Neuronal stem cell (in vitro differentiated cells): ENCODE measurements at places on chromosomes 5 and 9.

- H3K4me1 ChIP-seq = no peaks in the 10 kb centered on the region
- H3K27ac ChIP-seq = no peak overlapping the region
- H3K27me3 ChIP-seq = no peaks in the 10 kb centered on the region
- H3K4me3 ChIP-seq = no peak overlapping the region
- H3K36me3 ChIP-seq = no peaks in the 10 kb centered on the region
- DNase-seq = no peak
Measured at GRCh38 chr5:145658435-145658834, 176.7 kb downstream of the PRELID2 start.

- H3K27ac ChIP-seq = no peak overlapping the region
- no peak for DNase-seq
- no peaks in the 10 kb centered on the region for H3K27me3 ChIP-seq
- no peak overlapping the region for H3K4me3 ChIP-seq
- no peaks in the 10 kb centered on the region for H3K4me1 ChIP-seq
- no peaks in the 10 kb centered on the region for H3K36me3 ChIP-seq
Measured at GRCh38 chr9:82436475-82436874, 447.9 kb downstream of the SPATA31D1 start.

DNA sequence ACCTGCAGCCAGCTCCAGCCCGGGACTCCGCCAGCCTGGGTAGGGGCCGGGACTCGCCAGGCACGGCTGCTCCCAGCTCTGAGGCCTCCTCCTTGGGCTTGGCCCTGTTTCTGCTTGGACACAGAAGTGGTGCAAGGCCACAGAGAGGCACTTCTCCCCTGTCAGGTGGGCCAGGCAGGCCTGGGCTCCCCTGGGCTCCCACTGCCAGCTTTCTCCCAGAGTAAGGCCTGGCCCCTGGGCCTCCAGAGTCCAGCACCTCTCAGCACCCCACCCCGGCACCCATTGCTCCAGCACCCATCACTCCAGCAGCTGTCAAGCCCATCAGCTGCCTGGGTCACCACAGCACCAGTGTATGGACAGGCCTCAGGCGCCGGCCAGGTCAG is 71.1 kb upstream of the LRRTM2 start:
- H3K4me1 ChIP-seq = peaks cover 32% of the 10 kb centered on the region
- H3K27me3 ChIP-seq = no peaks in the 10 kb centered on the region
- no peak overlapping the region for H3K4me3 ChIP-seq
- no peak for DNase-seq
- H3K27ac ChIP-seq = no peak overlapping the region
- peaks cover 17% of the 10 kb centered on the region for H3K36me3 ChIP-seq

GRCh38 chr5:68839019-68839552 is 254.7 kb upstream of the SLC30A5 start:
- no peaks in the 10 kb centered on the region for H3K27me3 ChIP-seq
- no peaks in the 10 kb centered on the region for H3K4me1 ChIP-seq
- no peak for DNase-seq

- H3K27me3 ChIP-seq = no peaks in the 10 kb centered on the region
- no peaks in the 10 kb centered on the region for H3K36me3 ChIP-seq
- no peak overlapping the region for H3K4me3 ChIP-seq
- H3K4me1 ChIP-seq = peaks cover 5% of the 10 kb centered on the region
- no peak for DNase-seq
- H3K27ac ChIP-seq = no peak overlapping the region
Measured at GRCh38 chr9:108083796-108084352, 594.3 kb upstream of the KLF4 start.

DNA sequence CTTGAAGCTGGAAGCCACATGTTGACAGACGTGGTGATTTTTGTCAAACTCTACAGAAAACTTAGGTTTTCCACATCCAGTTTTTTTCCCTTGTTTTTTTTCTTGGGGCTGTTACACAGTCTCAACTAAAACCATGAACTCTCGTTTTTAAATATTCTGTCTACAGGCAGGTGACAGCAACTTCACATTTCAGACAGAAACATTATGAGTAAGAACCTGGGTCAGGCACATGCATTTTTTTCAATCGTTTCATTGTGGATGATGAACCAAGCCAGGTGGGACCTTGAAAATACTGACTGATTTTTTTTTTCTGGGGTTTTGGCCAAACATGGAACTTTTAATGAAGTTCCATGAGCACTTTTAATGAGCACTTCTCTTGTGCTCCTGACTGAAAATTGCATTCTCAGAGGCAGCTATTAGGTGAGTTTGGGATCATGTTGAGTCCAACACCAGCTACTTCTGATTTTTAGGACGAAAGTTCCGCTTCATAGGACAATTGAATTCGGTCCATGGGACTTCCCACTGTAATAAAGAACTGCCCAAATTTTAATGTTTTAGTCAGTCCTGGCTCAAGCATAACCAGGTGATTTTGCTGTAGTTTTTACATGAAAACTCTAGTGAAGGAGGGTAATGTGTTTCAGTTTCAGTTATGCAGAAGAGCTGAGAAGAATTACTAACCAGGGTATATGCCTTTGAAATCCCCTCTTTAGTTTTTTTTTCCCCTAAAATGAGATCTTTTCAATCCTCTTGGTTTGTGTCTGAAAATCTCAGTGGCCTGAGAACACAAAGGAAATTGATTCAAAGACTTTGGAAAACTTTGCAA is 93.2 kb upstream of the ADAMTS16 start:
- H3K36me3 ChIP-seq = no peaks in the 10 kb centered on the region
- no peak overlapping the region for H3K4me3 ChIP-seq
- H3K27me3 ChIP-seq = no peaks in the 10 kb centered on the region
- no peaks in the 10 kb centered on the region for H3K4me1 ChIP-seq

GRCh38 chr5:151872701-151873100 is 52.0 kb downstream of the GLRA1 start:
- no peak overlapping the region for H3K4me3 ChIP-seq
- no peak for DNase-seq
- H3K36me3 ChIP-seq = no peaks in the 10 kb centered on the region
- no peak overlapping the region for H3K27ac ChIP-seq

- DNase-seq = no peak
- H3K27ac ChIP-seq = no peak overlapping the region
- H3K27me3 ChIP-seq = no peaks in the 10 kb centered on the region
Measured at GRCh38 chr9:108474356-108474755, 381.4 kb downstream of the ACTL7B start.

GRCh38 chr5:82821846-82822633 is 255.2 kb downstream of the TMEM167A start:
- peak overlapping the region; percentile 79 for H3K27ac ChIP-seq
- no peak overlapping the region for H3K4me3 ChIP-seq
- H3K27me3 ChIP-seq = no peaks in the 10 kb centered on the region
- H3K36me3 ChIP-seq = no peaks in the 10 kb centered on the region
- H3K4me1 ChIP-seq = peaks cover 18% of the 10 kb centered on the region

DNA sequence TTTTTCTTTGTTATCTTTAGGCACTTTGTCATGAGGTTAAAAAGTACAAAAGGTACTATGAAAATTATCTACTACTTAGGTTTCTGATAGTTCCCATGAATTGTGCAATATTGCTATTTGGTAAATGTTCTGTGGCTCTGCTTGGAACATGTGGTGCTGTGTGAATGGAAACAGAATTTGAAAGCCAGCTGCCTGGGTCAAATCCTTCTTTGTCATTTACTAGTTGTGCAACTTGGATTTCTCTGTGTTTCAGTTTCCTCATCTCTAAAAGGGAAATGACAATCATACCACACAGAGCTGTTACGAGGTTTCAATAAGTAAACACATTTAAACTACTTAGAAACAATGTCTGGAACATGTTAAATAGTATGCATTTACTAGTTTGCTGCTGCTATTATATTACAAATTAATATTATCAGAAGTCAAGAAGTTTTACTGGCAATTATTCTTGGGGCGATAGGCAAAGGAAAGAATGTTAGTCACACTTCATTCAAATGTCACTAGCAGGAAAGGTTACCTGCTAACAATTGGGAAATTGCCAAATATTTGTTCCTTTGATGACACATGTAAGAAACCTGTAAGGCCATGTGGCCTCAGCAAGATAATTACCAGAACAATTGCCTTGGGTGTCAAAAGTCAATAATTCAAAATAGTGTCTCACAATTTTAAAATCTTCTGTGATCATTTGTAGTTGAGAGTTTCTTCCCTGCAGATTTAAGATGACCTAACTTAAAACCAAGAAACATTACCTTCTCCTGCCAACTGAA is 184.8 kb downstream of the KIAA0825 start:
- H3K27ac ChIP-seq = no peak overlapping the region
- no peaks in the 10 kb centered on the region for H3K27me3 ChIP-seq
- no peak for DNase-seq
- H3K36me3 ChIP-seq = no peaks in the 10 kb centered on the region
- H3K4me1 ChIP-seq = no peaks in the 10 kb centered on the region
- no peak overlapping the region for H3K4me3 ChIP-seq

GRCh38 chr9:79969393-79970145 is 397.8 kb downstream of the TLE4 start:
- peaks cover 4% of the 10 kb centered on the region for H3K27me3 ChIP-seq
- no peak overlapping the region for H3K4me3 ChIP-seq
- no peak for DNase-seq
- no peaks in the 10 kb centered on the region for H3K4me1 ChIP-seq
- H3K27ac ChIP-seq = no peak overlapping the region
- no peaks in the 10 kb centered on the region for H3K36me3 ChIP-seq

GRCh38 chr9:132187121-132187620 is 25.3 kb downstream of the NTNG2 start:
- H3K27me3 ChIP-seq = no peaks in the 10 kb centered on the region
- no peak overlapping the region for H3K4me3 ChIP-seq
- no peak for DNase-seq
- H3K4me1 ChIP-seq = peaks cover 23% of the 10 kb centered on the region

GRCh38 chr5:14779975-14780374 is 91.6 kb downstream of the ANKH start:
- H3K27me3 ChIP-seq = no peaks in the 10 kb centered on the region
- no peaks in the 10 kb centered on the region for H3K4me1 ChIP-seq
- H3K4me3 ChIP-seq = no peak overlapping the region
- no peaks in the 10 kb centered on the region for H3K36me3 ChIP-seq

- DNase-seq = no peak
- no peaks in the 10 kb centered on the region for H3K36me3 ChIP-seq
- H3K4me3 ChIP-seq = no peak overlapping the region
- no peak overlapping the region for H3K27ac ChIP-seq
- H3K27me3 ChIP-seq = no peaks in the 10 kb centered on the region
Measured at GRCh38 chr5:114561415-114561814, 199.5 kb downstream of the KCNN2 start.

DNA sequence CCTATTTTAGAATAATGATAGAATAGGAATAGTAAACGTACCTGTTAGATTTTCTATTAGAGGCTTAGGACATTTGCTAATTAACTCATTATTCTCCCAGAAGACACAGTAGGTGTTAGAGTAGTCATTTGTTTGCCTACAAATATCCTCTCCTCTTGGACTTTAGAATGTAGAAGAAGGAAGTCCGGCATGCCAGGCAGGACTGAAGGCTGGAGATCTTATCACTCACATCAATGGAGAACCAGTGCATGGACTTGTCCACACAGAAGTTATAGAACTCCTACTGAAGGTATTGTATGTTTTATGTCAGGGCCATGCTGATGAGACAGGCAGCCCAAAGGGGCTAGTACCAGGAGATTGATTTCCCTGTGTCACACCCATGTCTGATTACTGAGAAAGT is 43.3 kb downstream of the CD180 start:
- H3K27me3 ChIP-seq = no peaks in the 10 kb centered on the region
- no peak overlapping the region for H3K4me3 ChIP-seq
- H3K27ac ChIP-seq = no peak overlapping the region
- no peak for DNase-seq
- peaks cover 26% of the 10 kb centered on the region for H3K36me3 ChIP-seq

DNA sequence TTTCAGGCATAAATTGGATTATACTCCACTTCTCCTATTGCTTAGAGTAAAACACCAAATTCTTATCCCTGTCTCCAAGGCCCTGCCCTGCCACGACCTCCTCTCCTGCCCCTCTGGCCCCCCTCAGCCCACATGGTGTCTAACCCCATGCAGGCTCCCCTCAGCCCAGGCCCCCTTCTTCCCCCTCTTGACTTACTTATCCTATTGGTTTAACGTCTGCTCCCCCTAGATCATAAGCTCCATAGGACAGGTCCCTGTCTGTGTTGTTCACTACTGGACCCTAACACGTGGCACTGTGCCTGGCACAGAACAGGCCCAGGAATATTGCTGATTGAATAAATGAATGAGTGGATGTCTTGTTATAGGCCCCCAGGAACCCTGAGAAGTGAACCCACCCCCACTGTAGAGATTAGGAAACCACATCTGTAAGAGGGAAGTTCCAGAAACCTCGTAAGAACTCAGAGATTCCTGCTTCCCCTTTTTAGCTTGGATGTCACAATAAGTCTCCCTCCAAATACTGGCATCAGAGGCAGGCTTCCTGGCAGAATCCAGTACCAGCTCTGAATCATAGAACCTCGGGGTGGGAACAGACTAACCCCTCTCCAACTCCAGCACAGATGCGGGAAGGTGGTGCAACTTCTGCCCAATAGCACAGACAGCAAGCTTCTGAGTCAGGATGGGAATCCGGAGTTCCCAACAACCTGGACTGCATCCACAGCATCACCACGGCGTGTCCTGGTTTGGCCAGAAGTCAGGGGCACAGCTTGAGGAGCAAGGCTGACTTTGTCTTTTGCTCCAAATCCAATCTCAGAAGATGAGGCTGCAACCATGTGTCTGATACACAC is 31.5 kb downstream of the HRH2 start:
- no peaks in the 10 kb centered on the region for H3K4me1 ChIP-seq
- no peaks in the 10 kb centered on the region for H3K36me3 ChIP-seq
- no peak overlapping the region for H3K4me3 ChIP-seq
- no peaks in the 10 kb centered on the region for H3K27me3 ChIP-seq
- DNase-seq = no peak

DNA sequence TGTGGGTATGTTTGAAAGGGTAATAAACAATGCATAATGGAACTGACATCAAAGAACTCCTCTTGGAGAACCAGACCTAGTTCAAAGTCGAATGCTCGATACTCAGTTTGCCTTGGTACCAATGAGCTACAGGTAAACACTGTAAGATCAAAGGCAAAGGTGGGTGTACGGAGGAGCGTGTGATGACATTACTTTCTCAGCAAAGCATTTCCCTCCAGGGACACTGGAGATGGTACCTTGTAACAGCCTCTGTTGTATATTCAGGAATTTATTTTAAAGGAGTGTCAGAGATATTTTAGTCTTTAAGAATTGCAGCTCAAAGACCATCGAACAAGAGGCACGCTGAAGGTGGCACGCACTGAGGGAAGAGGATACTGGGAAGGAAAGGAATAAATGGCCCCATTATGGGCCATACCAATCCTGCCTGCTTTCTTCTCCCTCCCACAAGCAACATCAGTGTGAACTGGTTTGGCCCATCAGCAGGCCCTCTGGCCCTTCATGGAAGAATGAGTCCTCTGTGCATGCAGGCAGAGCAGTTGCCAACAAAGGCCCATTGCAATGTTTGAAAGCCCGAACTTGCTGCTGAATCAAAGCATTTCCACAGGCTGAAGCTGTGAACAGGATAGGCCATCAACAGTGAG is 410.2 kb downstream of the ACTL7B start:
- peaks cover 1% of the 10 kb centered on the region for H3K4me1 ChIP-seq
- no peak overlapping the region for H3K4me3 ChIP-seq
- no peak overlapping the region for H3K27ac ChIP-seq
- H3K36me3 ChIP-seq = no peaks in the 10 kb centered on the region
- H3K27me3 ChIP-seq = no peaks in the 10 kb centered on the region
- DNase-seq = no peak
